T-helper 1 cell (primary cell): ENCODE measurements at places on chromosomes 12 and 14.

DNA sequence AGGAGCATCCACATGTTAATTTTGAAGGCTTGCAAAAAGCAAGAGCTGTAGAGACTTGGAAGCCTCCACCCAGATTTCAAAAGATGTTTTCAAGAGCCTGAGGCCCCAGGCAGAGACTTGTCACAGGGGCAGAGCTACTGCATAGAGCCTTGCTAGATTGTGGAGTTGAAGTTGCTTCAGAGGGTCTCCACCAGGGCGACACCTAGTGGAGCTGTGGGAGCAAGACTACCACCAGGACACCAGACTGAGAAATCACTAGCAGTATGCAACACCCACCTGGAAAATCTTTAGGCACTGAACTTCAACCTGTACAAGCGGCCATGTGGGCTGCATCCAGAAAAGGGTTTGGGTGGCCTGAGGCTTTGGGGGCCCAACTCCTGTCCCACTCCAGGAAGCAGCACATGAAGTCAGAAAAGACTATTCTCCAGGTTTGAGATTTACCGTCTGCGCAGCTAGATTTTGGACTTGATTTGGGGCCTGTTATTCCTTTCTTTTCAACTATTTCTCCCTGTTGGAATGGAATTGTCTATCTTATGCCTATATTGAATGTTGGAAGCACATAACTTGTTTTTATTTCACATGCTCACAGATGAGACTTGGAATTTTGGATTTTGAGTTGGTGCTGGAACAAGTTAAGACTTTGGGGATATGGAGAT is 508.6 kb downstream of the FLRT2 start:
- peak; percentile 5 for DNase-seq

DNA sequence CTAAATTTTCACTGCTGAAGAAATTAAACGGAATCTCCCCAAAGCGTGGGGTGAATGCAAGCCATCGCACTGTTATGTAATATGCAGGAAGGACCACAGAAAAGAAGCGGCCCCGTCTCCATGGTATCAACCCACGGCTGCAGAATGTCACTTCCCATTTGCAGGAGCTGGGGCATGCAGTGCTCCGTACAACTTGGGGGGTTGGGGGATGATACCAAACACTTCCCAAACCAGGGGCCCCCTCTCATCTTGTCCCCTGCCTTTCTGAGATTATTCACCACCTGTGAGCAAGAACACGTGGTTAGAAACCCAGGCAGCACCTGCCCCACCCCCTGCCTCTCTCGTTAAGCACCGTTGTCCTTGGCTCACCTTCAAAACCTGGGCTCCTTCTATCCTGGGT is 505.1 kb upstream of the TMEM132C start:
- no peak for DNase-seq

DNA sequence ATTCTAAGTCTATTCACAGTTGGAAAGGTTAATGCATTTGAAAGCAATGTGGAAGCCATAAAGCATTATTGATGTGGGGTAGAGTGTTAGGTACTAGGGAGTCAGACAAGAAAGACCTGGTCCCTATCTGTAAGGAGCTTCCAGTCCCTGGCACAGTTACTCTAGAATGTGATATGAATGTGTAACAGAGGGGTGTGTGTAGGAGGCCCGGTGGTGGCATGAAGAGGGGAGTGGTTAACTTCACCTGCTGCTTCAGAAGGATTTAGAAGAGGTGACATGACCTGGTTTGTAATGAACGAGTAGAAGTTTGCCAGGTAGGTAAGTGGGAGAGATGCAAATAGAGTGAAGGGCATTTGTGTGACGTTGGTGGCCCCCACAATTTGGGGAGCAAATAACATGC is 15.1 kb upstream of the GALNT6 start:
- DNase-seq: no peak

- DNase-seq: no peak
Observed at GRCh38 chr12:118052324-118053070, 8.5 kb downstream of the WSB2 start.

- DNase-seq: no peak
Observed at GRCh38 chr12:114691763-114692185, 7.8 kb upstream of the TBX3 start.

DNA sequence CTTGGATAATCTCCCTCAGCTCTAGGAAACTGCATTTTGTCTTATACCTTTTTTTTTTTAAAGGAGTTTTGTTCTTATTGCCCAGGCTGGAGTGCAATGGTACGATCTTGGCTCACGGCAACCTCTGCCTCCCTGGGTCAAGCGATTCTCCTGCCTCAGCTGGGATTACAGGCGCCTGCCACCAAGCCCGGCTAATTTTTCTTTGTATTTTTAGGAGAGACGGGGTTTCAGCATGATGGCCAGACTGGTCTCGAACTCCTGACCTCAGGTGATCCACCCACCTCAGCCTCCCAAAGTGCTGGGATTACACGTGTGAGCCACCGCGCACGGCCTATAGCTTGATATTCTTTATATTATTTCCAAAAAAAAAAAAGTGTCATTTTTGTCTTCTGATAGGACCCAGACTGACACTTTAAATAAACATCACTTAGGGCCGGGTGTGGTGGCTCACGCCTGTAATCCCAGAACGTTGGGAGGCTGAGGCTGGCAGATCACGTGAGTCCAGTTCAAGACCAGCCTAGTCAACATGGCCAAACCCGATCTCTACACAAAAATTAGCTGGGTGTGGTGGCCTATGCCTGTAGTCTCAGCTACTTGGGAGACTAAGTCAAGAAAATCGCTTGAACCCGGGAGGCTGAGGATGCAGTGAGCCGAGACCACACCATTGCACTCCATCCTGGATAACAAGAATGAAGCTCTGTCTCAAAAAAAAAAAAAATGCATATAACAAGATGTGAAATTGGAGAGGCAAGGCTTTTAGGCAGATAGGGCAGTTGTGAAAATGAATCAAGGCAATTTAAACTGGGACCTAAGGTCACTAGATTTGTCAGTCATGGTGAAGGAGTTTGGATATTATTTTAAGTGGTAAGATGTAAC is 18.4 kb downstream of the SLC2A3 start:
- no peak for DNase-seq

DNA sequence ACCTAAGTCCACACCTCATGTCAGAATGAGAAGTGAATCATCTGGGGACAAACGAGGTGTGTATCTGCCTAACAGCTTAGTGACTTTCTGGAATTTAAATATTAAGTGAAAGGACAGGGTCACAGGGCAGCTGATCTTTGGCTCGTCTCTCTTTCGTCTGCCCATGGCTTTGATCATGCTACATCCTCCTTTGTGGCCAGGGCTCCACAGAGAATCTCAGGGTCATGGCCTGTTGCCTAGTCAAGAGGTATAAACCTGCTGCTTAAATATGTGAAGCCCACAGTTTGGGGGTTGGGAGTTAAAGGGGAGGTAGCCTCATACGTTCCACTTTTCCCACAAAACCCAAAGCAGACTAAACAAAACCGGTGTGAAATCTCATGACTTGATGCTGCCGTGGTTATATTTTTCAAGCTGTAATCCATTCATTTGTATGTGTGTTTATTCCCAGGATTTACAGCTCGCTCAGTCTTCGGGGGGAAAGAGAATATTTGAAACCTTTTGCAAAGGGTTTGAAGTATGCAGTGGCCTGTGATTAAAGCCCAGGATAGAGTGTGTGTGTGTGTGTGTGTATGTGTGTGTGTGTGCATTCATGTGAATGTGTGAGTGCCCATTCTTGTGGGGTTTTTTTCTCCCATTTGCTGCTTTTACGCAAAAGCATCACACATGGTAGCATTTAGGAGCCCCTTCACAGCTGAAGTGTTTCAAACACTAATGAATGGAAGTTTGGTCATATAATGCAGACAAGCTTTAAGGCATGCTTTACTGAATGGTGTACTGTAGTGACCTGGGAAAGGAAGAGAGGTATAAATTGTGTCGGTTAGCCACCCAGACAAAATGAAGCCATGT is 137.1 kb downstream of the HMGA2 start:
- no peak for DNase-seq

- no peak for DNase-seq
Observed at GRCh38 chr12:76091246-76091754, 6.8 kb upstream of the NAP1L1 start.

GRCh38 chr12:112207397-112207924 is 82.1 kb downstream of the TRAFD1 start:
- DNase-seq: no peak

- no peak for DNase-seq
Observed at GRCh38 chr14:32472512-32473463, 143.7 kb downstream of the AKAP6 start.

GRCh38 chr12:53179687-53180219 is 769 bp upstream of the ZNF740 start:
- no peak for DNase-seq

GRCh38 chr12:20476551-20476950 is 108.2 kb downstream of the PDE3A start:
- DNase-seq: no peak

DNA sequence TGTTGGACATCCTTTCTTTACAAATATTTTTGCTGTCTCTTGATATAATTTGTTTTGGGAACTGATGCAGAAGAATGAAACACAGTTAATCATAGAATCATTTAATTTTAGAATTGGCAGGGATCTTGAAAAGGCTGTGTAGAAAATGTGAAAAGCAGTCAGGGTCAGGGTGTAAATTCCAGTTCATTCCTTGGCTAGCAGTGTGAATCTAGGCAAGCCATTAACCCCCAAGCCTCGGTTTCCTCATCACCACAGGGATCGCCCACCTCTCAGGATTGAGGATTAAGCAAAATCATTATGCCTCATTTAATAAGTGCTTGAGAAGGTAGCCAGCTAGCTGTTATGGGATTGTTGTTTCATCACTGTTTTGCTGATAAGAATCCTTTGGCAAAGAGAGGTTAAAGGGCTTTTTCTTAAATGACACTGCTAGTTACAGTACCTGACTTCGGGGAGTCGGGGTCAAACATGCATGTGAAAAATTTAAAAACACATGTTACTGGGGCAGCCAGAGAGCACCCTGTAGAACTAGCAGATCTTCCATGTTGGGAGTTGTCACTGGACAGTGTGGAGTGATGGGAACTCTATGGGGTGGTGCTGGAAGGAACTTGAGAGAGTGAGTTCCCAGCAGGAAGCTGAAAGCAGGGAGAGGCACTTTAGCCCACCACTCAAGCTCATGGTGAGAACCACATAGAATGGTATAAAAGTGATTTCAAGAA is 10.7 kb downstream of the TNFRSF1A start:
- DNase-seq: no peak

DNA sequence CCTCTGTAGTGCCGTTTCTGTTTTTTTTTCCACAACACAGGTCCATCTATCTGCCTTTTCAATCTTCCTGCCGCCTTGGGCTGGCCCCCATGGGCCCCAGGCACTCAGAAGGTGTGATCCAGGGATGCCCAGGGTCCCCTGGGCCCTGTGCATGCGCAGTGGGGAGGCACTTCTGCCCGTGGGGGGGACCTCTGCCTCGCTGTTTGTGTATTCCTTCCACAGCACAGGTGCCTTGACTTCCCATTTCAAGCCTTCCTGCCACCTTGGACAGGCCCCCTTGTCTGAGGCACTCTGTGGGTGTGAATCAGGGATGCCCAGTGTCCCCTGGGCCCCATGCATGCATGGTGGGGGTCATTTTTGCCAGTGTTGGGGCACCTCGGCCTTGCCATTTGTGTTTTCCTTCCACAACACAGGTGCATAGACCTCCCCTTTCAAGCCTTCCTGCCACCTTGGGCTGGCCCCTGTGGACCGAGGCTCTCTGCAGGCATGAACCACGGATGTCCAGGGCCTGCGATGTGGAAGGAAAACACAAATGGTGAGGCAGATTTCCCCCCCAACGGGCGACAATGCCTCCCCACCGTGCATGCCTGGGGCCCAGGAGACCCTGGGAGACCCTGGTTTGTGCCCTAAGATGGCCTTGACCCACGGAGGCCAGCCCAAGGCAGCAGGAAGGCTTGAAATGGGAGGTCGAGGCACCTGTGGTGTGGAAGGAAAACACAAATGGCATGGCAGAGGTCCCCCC is 366.5 kb downstream of the ALG10 start:
- no peak for DNase-seq

DNA sequence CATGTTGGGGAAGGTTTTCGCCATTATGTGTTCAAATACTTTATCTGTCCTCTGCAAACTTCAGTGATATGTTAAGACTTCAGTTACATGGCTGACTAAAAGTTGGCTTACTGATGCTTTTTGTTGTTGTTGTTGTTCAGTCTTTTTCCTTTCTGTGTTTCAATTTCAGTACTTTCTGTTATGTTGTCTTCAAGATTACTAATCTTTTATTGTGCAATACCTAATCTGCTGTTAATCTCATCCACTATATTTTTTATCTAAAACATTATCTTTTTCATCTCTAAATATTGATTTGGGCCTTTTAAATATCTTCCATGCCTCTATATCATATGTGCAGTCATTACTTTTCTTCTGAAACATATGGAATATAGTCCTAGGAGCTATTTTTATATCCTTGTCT is 7.0 kb downstream of the CGRRF1 start:
- no peak for DNase-seq

DNA sequence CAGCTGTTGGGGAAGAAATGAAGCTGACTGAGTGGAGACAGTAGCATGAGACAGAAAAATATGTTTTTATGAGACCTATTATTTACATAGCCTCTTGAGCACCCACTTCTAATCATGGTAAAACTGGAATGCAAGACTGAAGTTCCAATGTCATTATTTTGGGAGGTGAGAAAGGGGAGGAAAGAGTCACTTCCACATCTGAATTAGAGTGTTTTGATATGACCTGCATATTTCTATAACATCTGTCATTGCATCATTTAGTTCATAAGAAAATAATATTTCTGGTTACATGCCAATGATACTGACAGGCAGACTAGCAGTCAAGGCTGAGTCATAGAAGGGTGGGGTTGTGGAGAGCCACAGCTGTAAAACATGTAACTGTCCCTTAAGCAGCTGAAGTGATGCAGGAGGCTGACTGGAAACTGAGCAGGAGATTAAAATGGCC is 26.7 kb downstream of the NTN4 start:
- DNase-seq: no peak

GRCh38 chr12:30830751-30831150 is 76.0 kb upstream of the CAPRIN2 start:
- no peak for DNase-seq

DNA sequence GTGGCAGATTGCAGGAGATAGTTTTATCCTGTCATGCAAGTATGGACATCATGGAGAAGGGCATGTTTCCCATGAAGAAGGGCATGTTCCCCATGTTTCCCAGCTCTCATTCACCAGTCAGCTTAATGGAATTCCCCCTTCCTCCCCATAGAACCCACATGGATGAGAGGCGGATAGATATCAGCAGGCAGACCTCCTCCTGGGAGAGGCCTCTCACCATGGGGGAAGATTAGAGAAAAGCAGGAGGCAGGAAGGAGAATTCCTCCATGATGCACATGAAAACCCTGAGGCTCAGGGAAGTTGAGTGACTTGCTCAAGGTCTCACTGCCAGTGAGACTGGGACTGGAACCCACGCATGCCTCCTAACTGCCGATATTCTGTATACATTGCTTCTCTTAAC is 92.9 kb upstream of the FOXN3 start:
- DNase-seq: no peak

DNA sequence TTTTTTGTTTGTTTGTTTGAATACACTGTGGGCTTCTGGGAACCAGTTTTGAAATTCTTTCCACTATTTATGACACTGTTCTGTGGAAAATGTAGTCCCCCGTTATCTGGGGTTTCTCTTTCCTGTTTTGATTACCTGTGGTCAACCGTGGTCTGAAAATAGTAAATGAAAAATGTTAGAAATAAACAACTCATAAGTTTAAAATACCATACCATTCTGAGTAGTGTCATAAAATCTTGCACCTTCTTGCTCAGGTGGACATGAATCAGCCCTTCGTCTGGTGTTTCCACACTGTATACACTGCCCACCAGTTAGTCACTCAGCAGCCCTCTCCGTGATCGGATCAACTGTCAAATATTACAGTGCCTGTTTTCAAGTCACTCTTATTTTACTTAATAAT is 5.1 kb upstream of the PAPOLA start:
- no peak for DNase-seq

GRCh38 chr12:93429852-93430251 is 11.9 kb downstream of the UBE2N start:
- DNase-seq: no peak

- DNase-seq: no peak
Observed at GRCh38 chr12:32400866-32401265, 1.5 kb downstream of the FGD4 start.
